AG09319 (cell line): ENCODE measurements at places on chromosomes 16 and 17.

- DNase-seq, result no peak
Measured at GRCh38 chr17:18231164-18231563, 5.7 kb downstream of the LLGL1 start.

DNA sequence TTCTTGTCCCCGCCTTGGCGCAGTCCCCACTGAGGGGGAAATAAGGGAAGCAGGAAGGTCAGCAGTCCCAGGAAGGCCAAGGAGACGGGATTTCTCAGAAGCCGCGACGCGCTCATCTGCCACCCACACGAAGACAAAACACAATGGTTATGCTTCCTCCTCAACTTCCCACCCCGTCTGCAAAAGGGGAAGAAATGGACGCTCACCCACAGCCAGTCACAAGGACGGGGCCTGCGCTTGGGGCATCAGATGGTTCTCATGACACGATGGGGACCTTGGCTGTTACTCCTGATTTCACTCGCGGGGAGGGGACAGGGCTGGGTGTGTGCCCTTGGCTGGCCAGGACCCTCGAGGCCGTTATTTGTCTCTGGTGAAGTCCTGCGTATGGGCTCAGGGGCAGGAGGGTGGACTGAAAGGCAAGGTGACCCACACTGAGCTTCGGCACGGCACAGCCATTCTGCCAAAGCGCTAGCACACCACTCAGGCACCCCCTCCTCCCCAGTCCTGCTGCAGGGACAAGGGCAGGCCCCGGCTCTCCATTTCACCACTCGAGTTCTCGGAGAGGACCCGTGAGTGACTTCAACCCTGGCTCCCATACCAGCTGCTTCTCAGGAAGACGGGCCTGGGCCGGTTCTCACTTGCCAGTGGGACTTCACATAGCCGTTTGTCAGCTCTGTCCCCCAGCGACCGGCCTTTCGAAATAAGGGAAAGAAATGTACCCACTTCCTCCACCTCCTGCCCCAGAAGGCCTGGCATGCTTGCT lies 84.5 kb downstream of the ABR start:
- no peak for DNase-seq

DNA sequence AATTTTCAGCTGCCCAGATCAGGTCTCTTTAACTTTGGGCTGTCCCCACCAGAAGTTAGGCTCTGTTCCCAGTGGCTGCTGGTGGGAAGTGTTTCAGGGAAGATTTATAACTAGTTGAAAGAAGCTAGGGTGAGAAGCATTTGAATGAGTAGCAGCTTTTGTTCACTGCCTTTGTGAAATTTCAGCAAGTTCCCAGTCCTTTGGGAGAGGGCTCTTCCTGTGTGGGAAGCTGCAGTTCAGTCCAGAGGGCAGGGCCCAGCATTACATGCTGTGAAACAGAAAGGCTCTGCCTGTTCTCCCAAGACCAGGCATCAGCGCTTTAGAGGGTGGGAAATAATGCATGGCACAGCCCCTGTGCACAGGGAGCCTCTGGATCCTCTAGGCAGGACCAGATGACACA lies 17.8 kb downstream of the PROCA1 start:
- no peak for DNase-seq

DNA sequence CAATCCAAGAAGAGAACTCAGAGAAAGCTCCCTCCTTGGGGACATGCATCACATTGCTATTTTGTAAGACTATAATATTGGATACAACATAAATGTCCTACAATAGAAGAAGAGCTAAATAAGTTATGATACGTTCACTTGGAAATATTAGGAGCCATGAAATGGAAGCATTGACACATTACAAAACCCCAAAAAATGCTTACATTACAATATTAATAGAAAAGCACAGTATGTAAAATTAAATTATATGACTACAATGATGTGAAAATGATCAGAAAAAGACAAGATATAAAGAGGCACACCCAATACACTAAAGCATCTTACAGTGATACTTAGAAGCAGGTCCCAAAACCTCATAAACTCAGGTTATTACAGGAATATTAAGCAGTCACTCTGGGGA lies 694.1 kb downstream of the TOX3 start:
- DNase-seq, result no peak

DNA sequence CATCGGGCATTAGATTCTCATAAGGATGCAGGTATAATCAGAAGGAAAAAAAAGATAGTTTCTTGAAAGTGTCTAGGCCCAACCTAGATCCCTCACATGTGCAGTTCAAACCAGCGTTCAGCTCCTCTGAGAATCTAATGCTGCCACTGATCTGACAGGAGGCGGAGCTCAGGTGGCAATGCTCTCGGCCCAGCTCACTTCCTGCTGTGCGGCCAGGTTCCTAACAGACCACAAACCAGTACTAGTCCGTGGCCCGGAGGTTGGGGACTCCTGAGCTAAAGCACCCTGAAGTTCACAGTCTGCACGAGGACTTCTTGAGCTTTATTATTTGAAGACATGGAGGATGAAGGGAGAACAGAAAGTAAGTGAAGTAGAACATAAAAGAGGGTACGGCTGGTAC lies 16.8 kb downstream of the SMCR8 start:
- DNase-seq, result no peak
